ENCODE measurements at places on chromosomes 12 and 14.

DNA sequence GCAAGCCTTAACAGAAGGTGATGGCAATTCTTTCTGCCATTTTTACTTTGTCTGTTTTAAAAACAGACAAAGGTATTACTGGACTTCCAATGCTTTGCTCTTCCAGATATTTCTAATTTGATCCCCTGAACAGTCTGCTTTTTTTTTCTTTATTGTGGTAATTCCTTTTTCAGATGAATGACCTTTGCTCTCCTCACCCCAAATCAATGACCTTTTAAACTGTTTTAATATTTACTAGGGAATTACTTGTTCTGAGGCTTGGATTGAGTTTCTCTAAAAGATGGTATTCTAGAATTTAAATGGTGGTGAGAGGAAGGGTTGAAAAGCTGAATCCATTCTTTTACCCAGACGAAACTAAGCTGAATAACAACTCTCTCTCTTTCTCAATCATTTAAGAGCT, 2.3 kb upstream of the MGST1 start:
- no peak for DNase-seq

GRCh38 chr14:70425354-70425753, 8.5 kb upstream of the SYNJ2BP start:
- no peak for DNase-seq

- no peak for DNase-seq
These were observed 1.9 kb downstream of the MNAT1 start for GRCh38 chr14:60736494-60736893.

GRCh38 chr12:66197495-66197921, 8.5 kb downstream of the IRAK3 start:
- DNase-seq, result no peak

DNA sequence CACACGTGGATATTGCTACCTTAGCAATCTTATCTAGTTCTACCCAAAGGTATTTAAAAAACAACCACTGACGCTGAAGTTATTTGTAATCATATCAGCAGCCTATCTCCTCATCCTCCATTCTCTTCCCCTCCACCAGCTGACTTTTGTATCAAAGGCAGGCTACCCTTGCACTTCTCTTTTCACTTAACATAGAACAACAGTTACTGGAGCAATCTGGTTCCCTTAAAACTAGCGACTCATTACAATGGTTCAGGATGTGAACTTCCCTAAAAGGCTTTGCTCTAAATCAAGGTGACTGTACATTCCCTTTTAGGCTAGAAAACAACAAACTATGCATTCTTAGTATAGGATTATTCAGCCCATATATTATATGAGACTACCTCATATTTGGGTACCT, 404.7 kb downstream of the APAF1 start:
- DNase-seq, result no peak

DNA sequence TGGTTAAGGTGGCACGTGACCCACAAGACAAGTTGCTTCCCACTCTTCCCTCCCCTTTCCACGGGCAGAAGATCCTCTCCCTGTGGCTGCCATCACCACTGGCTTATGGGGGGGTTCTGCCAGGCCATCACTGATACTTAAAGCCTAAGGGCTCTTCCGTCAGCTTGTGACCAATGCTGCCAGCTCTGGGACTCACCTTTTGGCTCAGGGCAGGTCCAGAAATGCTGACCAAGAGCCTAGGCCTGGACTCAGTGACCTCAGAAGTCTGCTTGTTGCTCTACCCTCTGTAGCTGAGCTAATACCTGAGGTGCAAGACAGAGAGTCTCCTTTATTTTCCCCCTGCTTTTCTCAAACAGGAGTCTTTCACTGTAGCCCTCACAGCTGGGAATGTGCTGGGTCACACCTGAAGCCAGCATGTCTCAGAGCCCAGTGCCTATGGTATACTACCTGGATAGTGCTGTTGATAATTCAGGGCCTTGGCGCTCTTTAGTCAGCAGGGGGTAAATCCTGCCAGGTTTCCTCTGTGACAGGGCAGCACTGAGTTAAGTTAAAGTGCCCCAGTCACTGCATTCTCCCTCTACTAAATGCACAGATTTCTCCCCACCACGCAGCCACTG, 19.7 kb downstream of the FGD4 start:
- no peak for DNase-seq

GRCh38 chr12:90010089-90010488, 301.5 kb upstream of the ATP2B1 start:
- DNase-seq, result no peak

DNA sequence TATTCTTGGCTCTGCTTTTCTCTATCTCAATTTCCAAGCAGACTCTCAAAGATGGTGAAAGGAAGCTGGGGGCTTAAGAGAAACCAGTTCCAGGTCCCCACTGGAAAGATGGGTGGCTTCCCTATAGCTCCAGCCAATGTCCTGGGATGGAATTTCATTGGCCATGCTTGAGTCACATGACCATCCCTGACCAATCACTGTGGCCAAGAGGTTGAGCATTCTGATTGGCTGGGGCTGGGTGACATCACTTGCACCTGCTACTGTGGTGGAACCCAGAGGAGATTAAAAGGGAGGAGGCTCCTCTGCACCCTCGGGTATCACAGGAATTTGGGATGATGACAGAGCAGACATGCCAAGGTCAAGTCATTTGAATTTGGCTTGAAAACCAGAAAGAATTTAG, 436.5 kb downstream of the TMEM132D start:
- no peak for DNase-seq

DNA sequence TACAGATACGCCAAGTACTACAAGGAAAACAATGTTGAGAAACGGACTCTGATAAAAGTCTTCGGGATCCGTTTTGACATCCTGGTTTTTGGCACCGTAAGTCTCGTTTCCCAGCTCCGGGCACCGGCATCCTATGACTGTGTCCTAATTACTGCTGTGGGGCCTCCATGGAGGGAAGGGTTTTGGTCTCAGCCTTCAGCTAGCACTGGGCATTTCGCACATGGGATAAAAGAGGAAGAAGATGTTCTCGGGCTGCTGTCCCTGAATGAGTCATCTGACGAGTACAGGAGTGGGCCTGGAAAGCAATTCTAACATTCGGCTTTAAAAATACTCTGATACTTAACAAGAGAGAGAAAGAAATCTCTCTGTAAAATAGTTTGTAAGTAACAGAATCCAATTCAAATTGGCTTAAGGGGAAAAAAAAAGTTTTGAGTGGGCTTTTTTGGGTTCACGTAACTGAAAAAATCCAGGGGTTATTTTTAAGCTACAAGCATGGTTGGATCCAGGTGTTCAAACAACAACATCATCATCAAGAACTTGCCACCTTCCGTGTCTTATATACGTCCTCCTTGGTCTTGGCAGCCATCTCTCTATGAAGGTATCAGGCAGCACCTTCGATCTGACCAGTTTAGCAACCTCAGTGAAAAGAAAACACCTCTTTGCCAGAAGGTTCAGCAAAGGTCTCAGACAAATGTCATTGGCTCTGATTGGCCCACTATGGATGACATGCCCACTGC, 34.4 kb upstream of the P2RX4 start:
- no peak for DNase-seq

DNA sequence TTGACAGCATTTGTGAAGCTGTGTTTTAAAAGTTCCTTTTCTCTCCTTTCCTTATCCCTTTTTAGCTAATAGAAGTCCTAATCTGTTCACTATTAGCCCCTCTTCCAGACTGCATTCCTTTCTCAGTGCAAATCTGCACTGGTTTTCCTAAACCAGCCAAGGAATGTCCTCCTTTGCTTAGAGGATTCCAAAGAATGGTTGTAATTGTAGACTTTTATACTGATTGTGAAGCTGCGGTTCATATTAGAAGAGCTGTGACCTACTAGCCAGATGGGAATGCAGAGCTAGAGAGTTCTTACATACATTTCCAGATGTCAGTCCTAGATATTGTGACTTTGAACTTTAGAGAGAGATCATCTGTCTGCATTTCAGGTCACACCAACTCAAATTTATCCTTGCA, 79.8 kb downstream of the MYRFL start:
- no peak for DNase-seq

DNA sequence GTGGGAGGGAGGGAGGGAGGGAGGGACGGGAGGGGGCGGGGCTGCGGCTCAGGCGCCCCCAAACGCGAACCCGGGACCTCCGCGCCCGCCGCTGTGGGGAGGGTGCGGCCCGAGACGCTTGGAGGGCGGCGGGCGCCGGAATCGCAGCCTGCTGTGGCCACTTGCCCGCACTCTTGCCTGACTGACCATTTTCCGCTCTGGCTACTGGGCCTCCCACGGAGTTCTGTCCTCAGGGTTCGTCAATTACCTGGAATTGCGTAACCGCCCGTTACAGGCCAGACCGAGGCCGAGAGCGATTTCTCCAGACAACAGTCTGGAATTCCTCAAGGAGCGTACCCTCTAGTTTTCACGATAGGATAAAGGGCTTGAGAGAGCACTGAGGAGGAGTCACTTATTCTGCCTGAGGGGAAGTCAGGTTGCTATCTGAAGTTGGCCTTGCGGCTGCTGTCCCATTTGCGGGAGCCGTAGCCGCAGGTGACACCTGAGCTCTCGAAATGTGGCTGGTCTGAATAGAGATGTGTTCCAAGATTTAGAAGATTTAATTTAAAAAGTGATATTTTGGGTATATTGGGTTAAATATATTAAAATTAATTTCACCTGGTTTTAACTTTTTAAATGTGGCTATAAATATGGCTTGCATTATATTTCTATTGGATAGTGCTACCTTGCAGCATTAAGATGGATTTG, 446 bp upstream of the ZNF641 start:
- DNase-seq, result no peak

GRCh38 chr12:4216187-4216927, 57.2 kb upstream of the CCND2 start:
- no peak for DNase-seq

DNA sequence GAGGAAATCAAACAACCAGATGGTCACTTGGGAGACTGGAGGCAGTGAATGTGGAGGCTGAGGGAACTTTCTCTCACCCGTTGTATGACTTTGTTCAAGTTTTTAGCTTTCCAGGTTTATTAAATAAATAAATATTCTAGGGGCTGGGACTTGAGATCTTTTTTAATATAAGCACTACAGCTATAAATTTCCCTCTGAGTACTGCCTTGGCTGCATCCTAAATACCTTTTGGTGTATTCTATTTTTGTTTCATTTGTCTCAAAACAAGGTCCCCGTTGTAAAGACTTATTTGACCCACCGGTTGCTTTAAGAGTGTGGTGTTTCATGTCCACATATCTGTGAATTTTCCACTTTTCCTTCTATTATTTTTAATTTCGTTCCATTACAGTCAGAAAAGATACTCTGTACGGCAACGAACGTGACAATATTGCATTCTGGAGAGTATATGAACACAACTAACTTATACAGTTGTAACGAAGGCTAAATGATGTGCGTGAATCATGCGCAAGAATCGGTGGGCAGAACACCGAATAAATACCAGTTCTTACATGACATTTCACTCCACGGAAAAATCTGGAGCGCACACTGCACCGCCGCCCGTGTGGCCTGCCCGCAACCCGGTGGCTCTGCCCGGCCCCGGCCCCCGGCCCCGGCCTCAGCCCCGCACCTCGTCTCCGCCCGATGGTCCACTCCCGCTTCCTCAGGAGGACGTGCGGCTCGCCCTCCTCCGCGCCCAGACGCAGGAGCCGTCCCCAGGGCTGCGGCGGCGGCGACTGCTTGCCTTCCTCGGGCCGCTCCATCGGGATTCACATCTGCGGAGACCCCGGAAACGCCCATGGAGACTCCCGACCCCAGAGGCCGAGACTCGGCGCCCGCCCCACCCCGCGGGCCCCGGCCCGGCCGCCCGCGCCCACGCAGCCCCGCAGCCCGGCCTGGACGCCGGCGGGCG, 602 bp downstream of the CHFR start:
- DNase-seq, result no peak

GRCh38 chr12:84874125-84874824, 38.3 kb downstream of the SLC6A15 start:
- no peak for DNase-seq

- DNase-seq, result no peak
These were observed 26.5 kb downstream of the RAD51B start for GRCh38 chr14:67846029-67846610.

- DNase-seq, result no peak
These were observed 64.7 kb downstream of the TMCC3 start for GRCh38 chr12:94585626-94586025.

GRCh38 chr14:105072381-105072861, 7.2 kb upstream of the GPR132 start:
- DNase-seq, result no peak

DNA sequence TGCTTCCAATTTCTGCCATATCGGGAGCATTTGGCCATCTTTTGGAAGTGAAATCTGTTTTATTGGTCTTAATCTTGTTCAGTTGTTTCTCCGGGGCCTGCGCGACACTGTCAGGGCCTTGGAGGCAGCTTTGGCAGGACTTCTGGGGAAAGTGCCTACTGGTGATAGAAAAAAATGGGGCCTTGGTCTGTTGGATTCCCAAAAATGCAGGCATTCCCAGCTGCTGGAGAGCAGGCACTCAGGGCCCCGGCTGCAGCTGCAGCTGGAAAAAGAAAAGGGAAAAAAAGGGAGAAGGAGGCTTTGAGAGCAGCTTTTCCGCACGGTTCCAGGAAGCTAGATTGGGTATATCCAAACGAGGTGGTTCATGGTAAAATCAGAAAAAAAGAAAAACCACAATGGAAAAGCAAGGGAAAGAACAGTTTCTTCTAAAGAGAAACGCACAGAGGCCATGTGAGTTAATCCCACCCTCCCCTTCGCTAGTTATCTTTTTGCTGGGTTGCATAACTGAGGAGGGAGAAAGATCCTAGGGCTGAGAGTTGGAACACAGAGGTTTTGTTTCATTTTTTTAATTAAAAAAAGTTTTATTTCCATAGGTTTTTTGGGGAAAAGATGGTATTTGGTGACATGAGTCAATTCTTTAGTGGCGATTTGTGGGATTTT, 134.7 kb upstream of the RFLNA start:
- DNase-seq, result no peak

- no peak for DNase-seq
These were observed 13.5 kb downstream of the KMT5A start for GRCh38 chr12:123397400-123397799.

DNA sequence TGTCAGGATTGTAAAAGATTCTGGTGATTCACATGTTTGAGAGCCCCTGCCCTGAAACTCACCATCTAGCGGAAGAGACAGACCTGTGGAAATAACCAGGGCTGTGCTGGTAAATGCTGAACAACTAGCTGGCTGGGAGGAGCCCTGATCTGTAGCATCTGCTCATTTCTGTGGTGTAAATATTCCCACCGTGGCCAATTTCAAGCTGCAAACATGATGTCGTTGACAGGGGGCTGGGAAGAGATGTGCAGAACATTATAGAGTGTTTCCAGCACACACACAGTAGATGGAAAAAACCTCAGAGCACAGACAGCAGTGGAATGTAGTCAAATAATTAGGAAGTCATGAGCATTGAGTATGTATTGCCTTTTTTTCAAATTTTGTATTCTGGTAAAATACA, 138.2 kb downstream of the PHETA1 start:
- DNase-seq, result no peak

DNA sequence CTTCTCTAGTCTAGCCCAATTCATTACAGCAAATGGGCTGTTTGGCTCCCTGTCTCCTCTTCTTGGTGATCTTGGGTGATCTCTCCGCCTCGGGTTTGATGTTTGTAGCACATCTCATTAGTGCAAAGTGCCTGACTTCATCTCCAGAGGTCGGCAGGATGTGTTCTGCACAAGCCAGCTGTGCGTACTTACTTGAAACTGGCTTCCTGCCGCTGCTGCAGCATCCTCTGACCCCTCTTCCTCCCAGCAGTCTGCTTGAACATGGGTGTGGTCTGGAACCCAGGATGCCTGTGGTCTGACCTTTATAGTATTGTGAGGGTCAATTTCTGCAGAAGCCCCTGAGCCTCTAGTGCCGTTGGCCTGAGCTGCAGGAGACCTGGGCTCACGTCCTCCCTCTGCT, 99.2 kb downstream of the BEGAIN start:
- no peak for DNase-seq

- no peak for DNase-seq
These were observed 41.3 kb upstream of the PNMA1 start for GRCh38 chr14:73755434-73756014.

Measured in stimulated activated CD4-positive, alpha-beta T cell treated with anti-CD3 and anti-CD28 coated beads, Interleukin-1b, Interleukin-23, amount 100 ng/mL, for 1 hour (primary cell).